ENCODE measurements at places on chromosomes 13 and 19.
A peak's percentile ranks its signal among the peaks of the same experiment; 100 is the strongest.

- DNase-seq: no peak
Observed at GRCh38 chr13:41456768-41457588, at the start of gene RGCC. TSS of gene RGCC (plus strand) at chr13:41457550. CDS start at chr13:41457708, 158 bp downstream.

DNA sequence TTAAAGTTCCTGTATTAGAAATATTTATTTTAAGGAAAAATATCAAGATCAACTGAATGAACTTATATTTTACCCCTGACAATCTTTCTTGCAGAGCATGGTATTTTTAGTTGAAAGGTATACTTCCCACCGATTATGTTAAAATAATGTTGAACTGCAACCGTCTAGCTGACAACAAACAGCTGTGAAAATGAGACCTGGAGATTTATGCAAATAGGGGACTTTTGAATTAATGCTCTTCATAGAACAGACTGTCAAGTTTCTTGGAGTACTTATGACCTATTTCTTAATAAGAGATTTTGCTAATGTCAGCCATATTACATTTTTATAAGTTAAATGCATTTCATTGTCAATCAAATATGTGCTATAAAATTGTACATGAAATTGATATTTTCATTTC, 210.9 kb downstream of the NALCN start:
- DNase-seq: no peak

DNA sequence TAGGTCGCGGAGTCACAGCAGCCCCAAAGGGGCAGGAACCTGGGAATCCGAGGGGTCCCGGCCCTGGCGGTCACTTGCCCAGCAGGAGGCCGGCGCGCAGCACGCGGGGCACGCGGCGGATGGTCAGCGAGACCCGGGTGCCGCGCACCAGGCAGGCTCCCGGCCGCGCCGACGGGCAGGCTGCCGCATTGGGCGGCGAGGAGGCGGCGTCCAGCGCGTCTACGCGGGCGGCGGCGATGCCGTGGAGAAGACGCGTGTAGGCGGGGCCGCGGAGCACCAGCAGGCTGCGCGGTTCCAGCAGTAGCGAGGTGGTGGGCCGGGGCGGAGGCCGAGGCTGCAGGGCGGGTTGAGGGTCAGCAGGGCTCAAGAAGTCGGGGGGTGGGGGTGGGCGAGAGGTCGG, 607 bp upstream of the SYNE4 start:
- DNase-seq: no peak

- DNase-seq: no peak
Observed at GRCh38 chr19:8686549-8686948, 12.0 kb downstream of the ACTL9 start.

GRCh38 chr19:6457958-6458694, 1.5 kb downstream of the SLC25A23 start:
- DNase-seq: no peak

- no peak for DNase-seq
Observed at GRCh38 chr19:50728084-50728737, 5.0 kb downstream of the CLEC11A start.

- DNase-seq: no peak
Observed at GRCh38 chr13:99655351-99656091, 154.2 kb downstream of the TM9SF2 start.

DNA sequence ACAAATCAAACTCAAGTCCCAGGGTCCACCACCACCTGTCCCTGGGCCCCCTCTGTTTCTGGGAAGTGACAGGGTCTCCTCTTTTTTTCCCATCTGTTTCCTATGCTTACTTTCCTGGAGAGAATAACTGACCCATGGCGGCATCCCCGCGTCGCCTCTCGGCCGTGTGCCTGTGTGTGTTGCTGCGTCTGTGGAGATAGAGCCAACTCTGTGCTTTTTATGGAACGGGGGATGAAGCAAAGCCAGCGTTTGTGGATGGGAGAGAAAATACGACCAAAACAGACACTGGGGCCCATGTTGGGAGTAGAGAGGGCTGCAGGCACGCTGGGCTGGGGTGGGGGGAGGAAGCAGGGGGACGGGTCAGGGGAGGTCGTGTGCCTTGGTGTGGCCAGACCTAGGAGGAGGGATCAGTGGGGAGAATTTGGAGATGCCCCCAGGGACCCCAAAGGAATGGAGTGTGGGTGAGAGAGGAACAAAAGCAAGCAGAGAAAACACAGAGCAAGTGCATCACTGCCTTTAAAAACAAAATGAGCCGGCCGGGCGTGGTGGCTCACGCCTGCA, 16.6 kb downstream of the PLK5 start:
- DNase-seq: no peak

- no peak for DNase-seq
Observed at GRCh38 chr19:20271215-20271926, 104.4 kb downstream of the ZNF486 start.

- peak; percentile 63 for DNase-seq
Observed at GRCh38 chr19:2428321-2428690, 920 bp upstream of the TIMM13 start.

GRCh38 chr13:41645331-41645730, 188.0 kb downstream of the RGCC start:
- DNase-seq: no peak
